ENCODE measurements at places on chromosomes 2 and 18.

- no peak for DNase-seq
Measured at GRCh38 chr18:75937306-75937705, 509.8 kb upstream of the SMIM21 start.

GRCh38 chr2:75528221-75528977 lies 32.3 kb downstream of the EVA1A start:
- DNase-seq: no peak

GRCh38 chr2:24351981-24352380 lies 8.4 kb downstream of the ITSN2 start:
- DNase-seq: no peak

GRCh38 chr2:10584242-10584753 lies 105.5 kb downstream of the NOL10 start:
- DNase-seq: no peak

DNA sequence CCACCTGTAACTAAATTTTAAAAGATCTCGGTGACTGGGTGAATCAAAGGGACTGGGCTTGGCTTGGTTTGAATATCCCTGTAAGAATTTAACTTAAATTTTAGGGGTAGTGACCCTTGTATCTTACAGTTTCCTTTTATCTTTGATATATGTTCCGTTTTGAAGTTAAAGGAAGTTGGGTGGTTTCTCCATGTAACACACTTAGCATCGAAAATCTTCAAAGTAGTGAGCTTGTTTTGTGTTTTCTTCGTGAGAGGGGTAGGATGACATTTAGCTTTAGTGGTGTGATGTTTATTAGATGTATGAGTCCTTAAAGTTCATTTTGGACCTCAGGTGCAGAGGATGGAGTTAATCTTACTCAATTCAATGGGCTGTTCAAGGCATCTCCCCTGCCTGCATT lies 1.6 kb downstream of the WDR7 start:
- DNase-seq: no peak

- no peak for DNase-seq
Measured at GRCh38 chr2:2899826-2900225, 477.8 kb downstream of the EIPR1 start.

- DNase-seq: no peak
Measured at GRCh38 chr18:78241535-78242253, 737.9 kb upstream of the SALL3 start.

DNA sequence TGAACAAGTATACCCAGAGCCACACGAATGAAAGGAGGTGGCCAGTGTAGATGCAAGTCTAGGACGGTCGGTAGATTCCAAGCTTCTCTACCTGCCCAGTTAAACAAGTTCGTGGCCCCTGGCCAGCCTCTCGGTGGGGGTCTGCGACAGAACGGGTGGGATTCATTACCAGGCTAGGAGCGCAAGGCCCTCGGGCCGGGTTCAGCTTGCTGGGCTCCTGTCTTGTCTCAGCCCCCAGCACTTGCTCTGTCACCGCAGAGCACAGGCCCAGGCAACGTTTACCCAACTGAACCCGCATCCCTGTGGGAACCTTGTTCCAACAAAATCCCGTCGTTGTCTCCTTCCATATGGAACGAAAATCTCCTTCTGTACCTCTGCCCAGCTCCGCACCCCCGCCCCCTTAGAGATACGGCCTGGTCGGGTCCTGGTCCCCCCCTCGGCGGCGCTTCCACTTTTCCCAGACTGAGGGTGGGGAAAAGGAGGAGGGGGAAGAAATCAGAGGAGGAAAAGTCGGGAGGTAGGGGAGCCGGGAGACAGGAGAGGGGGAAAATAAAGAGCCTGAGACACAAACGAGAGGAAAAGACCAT lies 1.9 kb upstream of the EMX1 start:
- no peak for DNase-seq

DNA sequence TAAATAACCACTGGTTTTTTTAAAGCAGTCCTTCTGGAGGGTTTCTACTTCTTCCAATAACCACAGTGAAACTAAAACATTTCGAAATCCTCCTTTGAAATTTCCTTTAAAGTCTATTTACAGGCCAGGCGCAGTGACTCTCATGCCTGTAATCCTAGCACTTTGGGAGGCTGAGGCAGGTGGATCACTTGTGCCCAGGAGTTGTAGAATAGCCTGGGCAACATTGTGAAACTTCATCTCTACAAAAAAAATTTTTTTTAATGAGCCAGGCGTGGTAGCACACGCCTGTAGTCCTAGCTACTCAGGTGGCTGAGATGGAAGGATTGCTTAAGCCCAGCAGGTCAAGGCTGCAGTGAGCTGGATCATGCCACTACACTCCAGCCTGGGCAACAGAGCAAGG lies 15.2 kb downstream of the KIDINS220 start:
- DNase-seq: no peak

DNA sequence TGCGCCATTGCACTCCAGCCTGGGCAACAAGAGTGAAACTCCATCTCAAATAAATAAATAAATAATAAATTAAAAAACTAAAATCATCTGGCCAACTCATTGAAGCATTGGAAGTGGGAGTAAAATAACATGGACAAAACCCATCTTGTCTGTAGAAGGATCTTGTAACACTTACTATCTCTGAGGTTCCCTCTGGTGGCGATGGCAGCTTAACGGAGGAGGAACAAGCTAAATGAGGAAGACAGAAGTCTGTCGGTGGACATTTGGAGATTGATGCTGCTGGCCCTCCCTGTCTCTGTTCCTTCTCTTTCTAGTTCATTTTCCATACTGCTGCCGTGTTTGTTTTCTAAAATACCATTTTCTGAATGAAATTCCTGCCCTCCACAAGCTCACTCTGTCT lies 43.4 kb downstream of the ZCCHC2 start:
- DNase-seq: no peak

- DNase-seq: no peak
Measured at GRCh38 chr18:69934601-69935265, 12.9 kb downstream of the CD226 start.
